A172 (cell line): ENCODE measurements at places on chromosomes 16 and 17.

DNA sequence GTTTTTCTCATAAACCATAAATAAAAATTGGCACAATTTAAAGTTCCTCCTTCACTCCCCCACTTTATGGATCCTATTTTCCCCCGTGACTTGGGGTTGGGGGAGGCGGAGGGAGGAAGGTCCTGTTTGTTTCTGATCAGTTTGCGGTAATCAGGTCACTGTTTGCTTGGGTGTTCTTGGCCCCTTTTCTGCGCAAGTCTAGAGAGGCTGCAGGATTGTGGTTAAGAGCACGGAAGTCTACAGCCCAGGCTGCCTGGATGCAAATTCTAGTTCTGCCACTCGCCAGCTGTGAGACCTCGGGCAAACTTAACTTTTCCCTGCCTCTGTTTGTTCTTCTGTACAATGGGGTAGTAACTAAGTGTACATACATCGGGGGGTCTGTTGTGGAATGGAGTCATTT is 12.1 kb downstream of the ATP2C2 start:
- DNase-seq: no peak

DNA sequence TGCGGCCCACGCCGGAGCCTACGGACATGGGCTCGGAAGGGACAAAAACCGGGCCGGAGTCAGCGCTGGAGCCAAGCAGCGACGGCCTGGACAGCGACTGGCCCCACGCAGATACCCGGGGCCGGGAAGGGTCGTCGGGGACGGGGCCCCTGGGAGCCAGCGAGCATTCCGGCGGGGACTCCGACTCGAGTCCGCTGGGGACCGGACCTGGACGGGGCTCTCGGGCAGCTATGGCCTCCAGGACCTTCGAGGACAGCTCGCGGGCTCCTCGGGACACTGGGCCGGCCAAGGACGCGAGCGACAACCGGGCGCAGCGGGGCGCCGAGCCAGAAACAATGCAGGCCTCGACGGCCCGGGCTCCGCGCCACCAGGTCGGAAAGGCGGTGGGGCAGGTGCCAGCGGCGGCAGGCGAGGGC is 1.0 kb downstream of the MYO15B start:
- no peak for DNase-seq

GRCh38 chr17:61440697-61441096 is 11.5 kb upstream of the TBX4 start:
- DNase-seq: no peak

DNA sequence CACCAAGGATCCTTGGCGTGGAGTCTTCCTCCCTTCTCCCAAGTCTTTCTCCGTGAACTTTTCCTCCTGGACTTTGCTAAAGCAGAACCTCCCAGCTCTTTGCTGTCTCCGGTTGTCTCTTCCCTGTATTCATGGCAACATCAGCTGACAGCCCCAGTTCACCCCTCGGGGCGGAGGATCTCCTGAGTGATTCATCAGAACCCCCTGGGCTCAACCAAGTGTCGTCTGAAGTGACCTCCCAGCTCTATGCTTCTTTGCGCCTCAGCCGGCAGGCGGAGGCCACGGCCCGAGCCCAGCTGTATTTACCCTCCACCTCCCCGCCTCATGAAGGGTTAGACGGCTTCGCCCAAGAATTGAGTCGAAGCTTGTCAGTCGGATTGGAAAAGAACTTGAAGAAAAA is 943 bp downstream of the CNTROB start:
- DNase-seq: peak; percentile 71

- no peak for DNase-seq
These were observed 69.1 kb downstream of the COPRS start for GRCh38 chr17:31789707-31790505.

DNA sequence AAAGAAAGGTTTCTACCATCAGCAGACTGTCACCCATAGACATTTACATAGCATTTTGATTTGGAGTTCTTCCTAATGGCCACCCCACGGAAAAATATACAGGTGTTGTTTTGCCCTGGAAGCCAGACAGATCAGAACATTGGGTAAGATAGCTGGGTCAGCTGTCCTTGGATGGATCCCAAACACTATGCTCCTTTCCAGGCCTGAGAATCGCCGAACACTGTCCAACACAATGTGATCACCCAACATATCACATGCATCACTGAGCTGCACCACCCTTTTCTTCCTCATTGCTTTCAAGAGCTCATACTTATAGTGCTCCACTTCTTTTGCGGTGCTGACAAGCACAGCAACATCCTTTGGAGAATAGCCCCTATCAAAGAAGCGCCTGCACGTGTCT is 21.1 kb downstream of the SLFN11 start:
- no peak for DNase-seq

GRCh38 chr16:47196457-47196856 is 52.7 kb upstream of the NETO2 start:
- DNase-seq: no peak

DNA sequence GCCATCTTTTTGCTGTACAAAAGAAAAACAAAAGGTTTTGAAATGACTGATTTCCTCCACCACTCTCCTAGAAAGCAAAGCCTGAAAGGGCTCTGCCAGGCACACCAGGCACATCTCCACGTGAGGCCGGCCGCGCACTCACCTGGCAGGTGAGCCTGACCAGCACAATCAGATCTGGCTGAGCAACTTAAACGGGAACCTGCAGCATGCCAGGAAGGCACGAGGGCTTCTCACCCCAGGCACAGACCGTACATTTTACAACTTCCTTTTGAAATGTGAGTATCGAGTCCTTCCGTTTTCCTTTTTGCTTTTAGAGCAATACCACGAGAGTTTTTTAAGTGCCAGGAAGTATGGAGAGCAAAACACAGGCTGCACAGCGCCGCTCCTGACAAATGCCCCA is 22.5 kb downstream of the SLC38A10 start:
- no peak for DNase-seq
